ENCODE measurements at places on chromosomes 2 and 18. TPM values are rescaled to one million over a fixed set of nuclear protein-coding genes. Genes with fewer than 3 reads are reported as not detected.

GRCh38 chr2:207772844-207773205, 3.1 kb upstream of the FZD5 start:
- DNase-seq = no peak
- no peaks in the 10 kb centered on the region for H3K27me3 ChIP-seq

GRCh38 chr2:96763511-96764252, 3.0 kb downstream of the CNNM4 start:
- H3K27ac ChIP-seq = no peak overlapping the region
- no peaks in the 10 kb centered on the region for H3K27me3 ChIP-seq
- no peaks in the 10 kb centered on the region for H3K4me1 ChIP-seq
- H3K4me3 ChIP-seq = peak overlapping the region; percentile 18
- no peaks in the 10 kb centered on the region for H3K36me3 ChIP-seq

DNA sequence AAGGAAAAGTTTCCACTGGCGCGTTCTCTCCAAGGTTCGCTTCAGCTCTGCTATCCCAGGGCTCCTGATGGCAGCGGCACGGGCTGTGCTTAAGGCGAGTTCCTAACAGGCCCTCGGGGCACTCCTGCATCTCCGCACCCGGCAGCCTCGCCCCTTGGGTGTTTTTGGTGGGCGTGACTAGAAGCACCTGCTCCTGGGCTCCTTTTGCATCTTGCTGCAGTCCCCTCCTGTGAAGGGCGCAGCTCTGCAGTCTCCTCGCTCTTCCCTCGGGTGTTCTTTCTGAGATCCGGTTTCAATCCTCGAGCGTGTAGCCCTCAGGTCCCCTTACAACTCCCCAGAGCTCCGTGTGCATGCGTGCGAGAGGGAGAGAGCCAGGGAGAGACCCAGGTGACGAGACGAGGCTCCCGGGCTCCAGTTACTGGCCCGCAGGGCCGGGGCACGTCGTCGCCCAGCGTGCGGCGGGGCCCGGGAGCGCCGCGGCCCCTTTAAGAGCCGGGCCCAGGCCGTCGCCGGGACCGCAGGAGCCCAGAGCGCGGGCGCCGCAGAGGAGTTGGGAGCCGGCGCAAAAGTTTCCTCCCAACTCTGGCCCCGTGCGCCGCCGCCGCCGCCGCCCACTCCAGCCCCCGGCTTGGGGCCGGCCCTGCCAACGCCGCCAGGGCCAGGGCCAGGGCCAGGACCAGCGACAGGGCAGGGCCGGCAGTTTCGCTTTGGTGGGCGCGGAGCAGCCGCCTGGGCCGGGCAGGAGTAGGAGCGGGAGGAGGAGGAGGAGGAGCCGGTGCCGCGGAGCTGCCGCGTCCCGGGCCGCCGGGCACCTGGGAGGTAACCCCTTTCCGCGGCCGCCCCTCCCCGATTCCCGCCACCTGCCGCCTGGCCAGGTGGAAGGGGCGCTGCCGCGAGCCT, at the start of gene PARD3B:
TSS of gene PARD3B (plus strand) at position 515 of the 900 bp plus-strand sequence. CDS start 525 bp downstream, outside the sequence.
- DNase-seq = peak; percentile 77
- H3K27ac ChIP-seq = peak within 1 kb of the TSS; percentile 68
- no peaks in the 10 kb centered on the region for H3K36me3 ChIP-seq
- H3K4me3 ChIP-seq = peak within 1 kb of the TSS; percentile 79
- H3K4me1 ChIP-seq = no peaks in the 10 kb centered on the region

DNA sequence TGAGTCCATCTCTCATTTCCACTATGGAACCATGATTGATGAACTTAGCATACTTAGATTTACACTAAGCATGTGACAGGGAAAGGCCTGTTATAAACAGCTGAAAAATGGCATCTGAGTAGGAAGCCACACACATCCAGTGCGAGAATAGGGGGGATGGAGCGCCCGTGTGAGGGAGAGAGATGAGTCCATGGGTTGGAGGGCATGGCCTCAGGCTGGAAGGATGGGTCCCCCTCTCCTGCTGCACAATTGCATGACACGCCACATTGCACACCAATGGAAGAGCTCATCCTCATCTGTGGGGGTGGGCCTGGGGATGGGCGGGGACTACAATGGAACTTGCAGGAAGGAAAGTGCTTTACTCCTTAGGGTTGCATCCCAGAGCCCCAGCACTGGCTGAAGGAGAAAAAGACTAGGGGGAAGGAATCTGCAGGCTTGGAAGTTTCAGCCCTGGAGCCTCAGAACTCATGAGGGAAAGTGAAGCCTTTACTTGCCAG, 46.4 kb upstream of the CXCR4 start:
- H3K27ac ChIP-seq = no peak overlapping the region
- no peaks in the 10 kb centered on the region for H3K27me3 ChIP-seq
- DNase-seq = no peak
- H3K4me3 ChIP-seq = no peak overlapping the region

DNA sequence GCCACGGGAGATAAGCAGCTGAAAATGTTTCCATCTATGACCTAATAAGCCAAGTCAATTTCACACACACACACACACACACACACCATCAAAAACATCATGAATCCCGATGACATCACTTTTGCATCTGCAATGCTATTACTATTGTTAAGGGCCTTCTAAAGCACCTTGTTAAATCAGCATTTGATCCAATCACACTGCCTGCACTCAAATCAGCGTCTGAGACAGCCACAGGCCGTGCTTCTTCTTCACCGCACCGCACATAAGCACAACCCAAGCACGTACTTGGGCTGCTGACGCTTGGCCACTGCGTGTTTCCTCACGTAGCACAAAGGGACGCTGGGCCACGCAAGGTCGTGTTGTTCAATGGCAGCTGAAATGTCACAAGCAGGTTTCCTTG, 15.8 kb upstream of the MTCL1 start:
- H3K4me1 ChIP-seq = no peaks in the 10 kb centered on the region
- H3K4me3 ChIP-seq = no peak overlapping the region
- H3K27me3 ChIP-seq = no peaks in the 10 kb centered on the region
- H3K27ac ChIP-seq = no peak overlapping the region
- no peaks in the 10 kb centered on the region for H3K36me3 ChIP-seq

DNA sequence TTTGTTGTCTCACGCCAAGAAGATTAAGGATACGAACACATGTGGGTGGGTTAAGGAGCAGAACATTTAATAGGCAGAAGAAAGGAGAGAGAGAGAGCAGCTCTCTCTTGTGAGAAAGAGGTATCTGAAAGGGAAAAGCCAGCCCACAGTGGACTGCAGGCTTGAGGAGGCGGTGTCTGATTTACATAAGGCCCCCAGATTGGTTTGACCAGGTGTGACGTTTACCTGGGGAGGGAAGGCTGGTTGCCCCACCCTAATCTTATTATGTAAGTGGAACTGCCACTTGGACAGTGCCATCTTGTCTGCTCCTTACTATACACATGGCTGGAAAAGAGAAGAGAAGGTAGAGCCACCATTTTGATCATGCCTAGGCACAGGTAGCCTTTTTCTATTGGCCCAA, 189.2 kb downstream of the NCK2 start:
- H3K36me3 ChIP-seq = no peaks in the 10 kb centered on the region
- no peaks in the 10 kb centered on the region for H3K4me1 ChIP-seq
- no peak for DNase-seq
- no peak overlapping the region for H3K27ac ChIP-seq
- no peak overlapping the region for H3K4me3 ChIP-seq
- no peaks in the 10 kb centered on the region for H3K27me3 ChIP-seq

DNA sequence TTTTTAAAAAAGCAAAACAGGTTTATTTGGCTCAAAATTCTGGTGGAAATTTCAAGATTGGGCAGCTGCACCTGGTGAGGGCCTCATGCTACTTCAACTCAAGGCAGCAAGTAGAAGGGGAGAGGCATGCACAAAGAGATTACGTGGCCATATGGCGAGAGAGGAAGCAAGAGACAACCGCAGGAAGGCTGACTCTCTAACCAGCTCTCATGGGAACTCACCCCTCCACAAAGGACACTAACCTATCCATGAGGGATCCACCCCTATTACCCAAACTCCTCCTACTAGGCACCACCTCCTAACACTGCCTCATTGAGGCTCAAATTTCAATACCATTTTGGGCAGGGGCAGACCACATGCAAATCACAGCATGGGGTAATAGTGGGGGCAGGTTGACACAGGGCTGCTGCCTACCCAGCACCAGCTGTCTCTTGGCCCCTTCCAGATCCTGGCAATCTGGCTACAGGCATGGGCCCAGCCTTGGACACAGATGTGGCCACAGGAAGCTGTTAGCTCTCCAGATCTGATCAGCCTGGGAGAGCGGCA, 2.0 kb upstream of the CAPN10 start:
- no peak overlapping the region for H3K4me3 ChIP-seq
- H3K4me1 ChIP-seq = no peaks in the 10 kb centered on the region
- no peak overlapping the region for H3K27ac ChIP-seq
- peak; percentile 14 for DNase-seq
- no peaks in the 10 kb centered on the region for H3K27me3 ChIP-seq

DNA sequence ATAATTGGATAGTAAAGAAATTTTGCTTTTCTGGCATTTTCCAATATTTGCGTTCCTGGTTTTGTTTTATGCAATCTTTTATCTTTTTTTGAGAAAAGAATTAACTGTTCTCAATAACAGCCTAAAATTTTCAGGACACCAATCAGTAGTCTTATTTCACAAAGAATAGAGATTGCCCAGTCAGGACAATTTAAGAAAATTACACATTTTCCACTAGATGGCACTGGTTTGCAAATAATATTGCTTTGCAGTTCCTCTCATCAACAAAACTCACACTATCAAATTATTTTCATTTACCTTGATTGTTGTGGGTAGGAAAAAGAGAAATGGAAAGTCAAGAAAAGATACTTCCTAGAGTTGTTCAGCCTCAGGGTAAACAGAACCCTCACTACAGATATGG, 2.4 kb upstream of the RBM45 start:
- H3K4me3 ChIP-seq = no peak overlapping the region
- no peaks in the 10 kb centered on the region for H3K4me1 ChIP-seq
- no peak for DNase-seq
- H3K36me3 ChIP-seq = no peaks in the 10 kb centered on the region
- no peaks in the 10 kb centered on the region for H3K27me3 ChIP-seq

- H3K27me3 ChIP-seq = no peaks in the 10 kb centered on the region
- H3K4me3 ChIP-seq = no peak overlapping the region
- no peak overlapping the region for H3K27ac ChIP-seq
- H3K4me1 ChIP-seq = no peaks in the 10 kb centered on the region
Measured at GRCh38 chr18:59799383-59800015, 100.3 kb upstream of the PMAIP1 start.

DNA sequence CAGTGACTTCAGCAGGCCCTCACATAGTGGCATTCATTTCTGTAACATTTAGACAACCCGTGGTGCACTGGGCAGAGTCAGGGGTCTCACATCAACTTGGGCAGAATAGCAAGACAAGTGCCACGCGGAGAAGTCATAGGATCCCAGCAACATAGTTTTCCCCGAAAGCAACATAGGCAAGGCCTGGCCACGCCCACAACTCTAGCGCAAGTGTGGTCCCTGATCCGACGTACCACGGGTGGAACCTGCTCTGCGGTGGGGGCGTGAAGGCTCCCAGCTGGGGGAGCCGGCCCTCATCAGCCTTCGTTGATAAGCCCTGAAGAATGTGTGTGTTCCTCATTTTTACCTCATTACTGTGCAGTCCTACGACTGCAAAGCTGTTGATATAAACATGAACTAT, 261.2 kb downstream of the EIPR1 start:
- no peaks in the 10 kb centered on the region for H3K27me3 ChIP-seq
- no peaks in the 10 kb centered on the region for H3K36me3 ChIP-seq
- DNase-seq = peak; percentile 29

DNA sequence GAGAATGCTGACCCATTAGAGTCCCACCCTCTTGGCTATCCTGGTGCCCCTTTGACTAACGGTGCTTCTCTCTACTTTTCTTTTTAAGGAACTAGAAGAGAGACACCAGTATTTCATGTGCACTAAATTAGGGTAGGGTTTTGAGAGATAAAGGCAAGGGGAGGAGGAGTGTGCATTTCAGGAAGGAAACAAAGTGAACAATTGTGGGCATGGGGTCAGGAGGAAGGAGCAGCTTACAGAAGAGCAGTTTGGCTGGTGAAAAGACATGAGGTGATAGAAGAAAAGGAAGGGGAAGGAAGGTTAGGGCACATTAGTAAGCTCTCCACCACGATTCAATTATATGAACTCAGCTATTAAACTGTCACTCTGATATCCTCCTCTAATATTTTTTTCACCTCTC, 105.8 kb upstream of the CTAGE1 start:
- H3K27me3 ChIP-seq = no peaks in the 10 kb centered on the region
- H3K4me1 ChIP-seq = peaks cover 9% of the 10 kb centered on the region
- no peak for DNase-seq
- no peak overlapping the region for H3K27ac ChIP-seq

FIGN gene
- total RNA-seq = 3.9 TPM

ZNF385B gene
- 6.0 TPM for total RNA-seq
